ENCODE measurements at places on chromosomes 5 and 9. TPM values are rescaled to one million over a fixed set of nuclear protein-coding genes. Genes with fewer than 3 reads are reported as not detected.

Gene BRINP1
- total RNA-seq = 0.13 TPM

Gene JAK2
- 9.0 TPM for total RNA-seq

Gene NRG2
- total RNA-seq = under 0.01 TPM

Gene FOXD4L3
- total RNA-seq = not detected

Gene TUT7
- total RNA-seq = 52.4 TPM

Gene RGS7BP
- total RNA-seq = not detected

Gene PTGS1
- total RNA-seq = 1.3 TPM

Gene UBE2D2
- 52.1 TPM for total RNA-seq

Gene CD274
- total RNA-seq = 5.8 TPM

Gene ANP32B
- total RNA-seq = 7.1 TPM

Gene KIF4B
- total RNA-seq = 0.13 TPM

Gene STING1
- total RNA-seq = 2.8 TPM

Gene THBS4
- total RNA-seq = 0.26 TPM

Gene TMEM174
- not detected for total RNA-seq

Gene QSOX2
- total RNA-seq = 12.1 TPM

Gene SOHLH1
- not detected for total RNA-seq

Gene TNIP1
- 65.6 TPM for total RNA-seq

Gene CARD9
- 0.53 TPM for total RNA-seq

Gene PROB1
- 0.51 TPM for total RNA-seq

Gene SPINK6
- not detected for total RNA-seq

Gene SMAD5
- 24.6 TPM for total RNA-seq

Gene FAM200C
- 3.2 TPM for total RNA-seq

Gene F2R
- total RNA-seq = 2.0 TPM

Gene FLT4
- total RNA-seq = under 0.01 TPM

Gene WDR38
- total RNA-seq = not detected
